ENCODE measurements at places on chromosomes 11 and 22.

DNA sequence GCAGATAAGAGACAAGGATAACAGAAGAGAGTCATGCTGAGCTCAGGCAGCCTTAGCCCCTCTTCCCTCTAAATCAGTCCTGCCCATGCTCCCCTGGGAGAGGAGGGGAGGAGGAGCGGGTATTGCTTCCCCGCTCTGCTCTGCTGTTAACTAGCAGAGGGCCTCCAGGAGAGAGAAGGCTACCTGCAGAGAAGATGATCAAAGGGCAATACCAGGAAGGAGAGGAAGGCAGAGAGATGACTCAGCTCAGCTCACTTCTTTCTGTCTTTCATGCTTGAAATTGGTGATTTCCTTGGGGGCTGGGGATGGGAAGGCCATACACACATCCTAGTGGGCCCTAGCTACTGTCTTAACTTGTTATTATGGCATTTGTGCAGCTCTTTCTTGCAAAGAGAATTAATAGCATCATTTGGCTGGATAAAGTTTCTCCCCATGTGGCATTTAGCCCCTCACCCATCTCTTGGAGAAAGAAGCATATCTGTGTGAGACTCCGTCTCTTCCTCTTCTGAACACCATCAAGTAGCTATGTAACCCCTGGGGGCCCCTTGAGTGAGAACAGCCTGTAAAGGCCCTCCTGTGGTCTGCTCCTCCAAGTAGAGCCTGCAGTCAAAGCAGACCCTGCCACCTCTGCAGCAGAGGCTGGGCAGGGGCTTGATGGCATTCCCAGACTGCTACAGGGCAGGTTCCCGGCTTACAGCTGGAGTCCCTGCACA is 33.4 kb upstream of the AMOTL1 start:
- no peak for DNase-seq

DNA sequence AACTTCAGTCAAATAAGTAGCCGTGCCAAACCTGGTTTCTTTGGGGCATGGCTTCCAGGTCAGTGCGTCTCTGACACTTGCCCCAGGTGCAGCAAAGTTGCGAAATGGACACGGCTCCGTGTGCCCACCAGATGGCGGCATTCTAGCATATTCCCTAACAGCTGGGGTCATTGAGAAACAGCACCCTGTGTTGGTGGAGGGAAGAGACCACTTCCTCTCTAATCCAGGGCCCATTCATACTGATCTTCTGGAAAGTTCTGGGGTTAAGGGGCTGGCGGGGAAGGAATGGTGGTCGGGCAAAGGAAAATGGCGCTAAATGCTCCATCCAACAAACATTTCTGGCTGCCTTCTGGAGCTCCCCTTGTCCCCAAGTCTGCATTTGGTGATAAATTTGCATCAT is 141.2 kb upstream of the TIMP3 start:
- peak; percentile 34 for DNase-seq

DNA sequence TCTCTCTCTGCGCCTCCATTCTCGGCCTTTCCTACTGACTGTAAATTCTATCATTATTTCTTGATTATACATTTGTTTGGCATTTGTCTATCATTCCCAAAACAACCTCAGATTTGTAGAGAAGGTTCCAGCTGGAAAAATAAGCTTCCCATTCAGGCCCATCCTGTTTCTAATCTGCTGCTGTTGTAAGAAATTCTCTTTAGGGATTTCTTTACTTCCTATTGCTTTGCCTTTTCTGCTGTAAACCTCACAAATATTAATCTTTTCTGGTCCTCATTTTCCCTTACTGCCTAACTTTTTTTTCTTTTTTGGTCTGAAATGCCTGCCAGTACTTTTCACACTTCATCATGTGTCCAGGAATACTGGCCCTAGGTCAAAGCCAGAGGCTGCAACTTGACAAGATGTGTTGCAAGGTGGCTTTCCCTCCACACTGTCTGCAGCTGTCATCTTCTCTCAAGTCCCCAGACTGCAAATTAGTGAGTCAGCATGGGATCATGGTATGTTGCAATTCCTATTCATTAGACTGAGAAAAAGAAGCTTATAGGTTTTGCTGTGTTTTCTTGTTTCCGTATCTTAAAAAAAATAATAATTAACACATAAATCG is 858.7 kb upstream of the CHORDC1 start:
- peak; percentile 1 for DNase-seq

- DNase-seq = no peak
Measured at GRCh38 chr11:30113326-30113898, 96.6 kb upstream of the KCNA4 start.

DNA sequence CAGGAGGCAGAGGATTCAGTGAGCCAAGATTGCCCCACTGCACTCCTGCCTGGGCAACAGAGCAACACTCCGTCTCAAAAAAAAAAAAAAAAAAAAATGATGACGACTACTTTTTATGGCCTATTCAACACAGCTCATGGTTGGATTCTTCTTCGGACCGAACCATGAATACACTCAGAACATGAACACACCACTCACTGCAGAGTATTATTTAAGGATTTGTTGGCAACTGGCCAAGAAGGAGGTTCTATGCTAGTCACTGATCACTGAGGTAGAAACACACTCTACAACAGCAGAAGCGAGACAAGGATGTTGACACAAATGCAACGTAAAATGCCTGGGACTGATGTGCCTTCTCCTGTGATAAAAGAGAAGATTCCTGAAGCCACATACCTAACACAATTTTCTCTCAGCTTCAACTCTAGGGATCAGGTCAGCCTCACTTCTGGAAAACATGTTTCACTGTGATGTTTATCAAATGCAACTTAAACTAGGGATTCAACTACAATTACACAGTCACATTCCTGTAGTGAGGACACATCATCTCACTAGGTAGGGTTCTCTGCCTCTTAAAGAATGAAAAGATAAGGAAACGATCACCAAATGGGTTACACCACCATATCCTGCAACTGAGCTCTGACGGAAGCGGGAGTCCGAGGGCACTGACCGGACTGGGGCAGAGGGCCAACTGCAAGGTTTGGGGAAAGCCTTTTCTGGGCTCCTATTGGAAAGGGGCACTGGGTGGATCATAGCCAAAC is 82.5 kb downstream of the SGSM3 start:
- DNase-seq = no peak

DNA sequence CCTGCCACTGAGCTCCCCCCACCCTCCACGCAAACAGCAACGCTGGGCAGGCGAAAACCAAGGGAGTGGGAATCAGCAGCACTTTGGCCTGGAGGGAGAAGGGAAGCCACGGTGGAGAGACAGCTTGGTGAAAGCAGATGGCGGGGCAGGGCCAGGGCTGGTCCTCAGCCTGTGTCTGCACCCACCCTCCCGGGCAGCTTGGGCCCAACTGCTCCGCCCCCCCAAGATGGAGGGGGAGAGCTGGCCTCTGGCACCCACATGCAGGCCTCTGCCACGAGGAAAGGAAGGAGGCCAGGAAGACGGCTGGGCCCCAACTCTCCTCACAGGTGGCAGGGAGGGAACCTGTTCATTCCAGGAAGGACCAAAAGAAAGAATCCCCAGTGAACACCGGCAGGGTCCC is 17.8 kb downstream of the MAFF start:
- no peak for DNase-seq

- peak; percentile 18 for DNase-seq
Measured at GRCh38 chr11:94972700-94973098, 657 bp downstream of the CWC15 start.

DNA sequence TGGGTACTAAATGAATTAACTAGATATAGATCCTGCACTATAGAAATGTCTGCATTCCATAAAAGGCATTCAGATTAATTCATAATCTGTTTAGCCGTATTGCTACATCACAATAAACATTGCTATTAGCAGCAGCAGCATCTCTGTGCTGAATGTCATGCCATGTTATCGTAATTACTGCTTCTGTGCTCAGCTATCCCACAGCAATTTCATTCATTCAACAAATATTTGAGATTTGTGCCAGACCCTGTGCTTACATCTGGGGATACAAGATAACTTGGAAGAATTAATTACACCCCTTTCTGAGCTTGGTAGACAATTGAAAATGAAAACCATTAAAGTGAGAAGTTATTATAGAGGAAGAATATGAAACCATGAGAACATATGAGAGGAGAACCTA is 185.8 kb upstream of the C11orf87 start:
- DNase-seq = no peak

DNA sequence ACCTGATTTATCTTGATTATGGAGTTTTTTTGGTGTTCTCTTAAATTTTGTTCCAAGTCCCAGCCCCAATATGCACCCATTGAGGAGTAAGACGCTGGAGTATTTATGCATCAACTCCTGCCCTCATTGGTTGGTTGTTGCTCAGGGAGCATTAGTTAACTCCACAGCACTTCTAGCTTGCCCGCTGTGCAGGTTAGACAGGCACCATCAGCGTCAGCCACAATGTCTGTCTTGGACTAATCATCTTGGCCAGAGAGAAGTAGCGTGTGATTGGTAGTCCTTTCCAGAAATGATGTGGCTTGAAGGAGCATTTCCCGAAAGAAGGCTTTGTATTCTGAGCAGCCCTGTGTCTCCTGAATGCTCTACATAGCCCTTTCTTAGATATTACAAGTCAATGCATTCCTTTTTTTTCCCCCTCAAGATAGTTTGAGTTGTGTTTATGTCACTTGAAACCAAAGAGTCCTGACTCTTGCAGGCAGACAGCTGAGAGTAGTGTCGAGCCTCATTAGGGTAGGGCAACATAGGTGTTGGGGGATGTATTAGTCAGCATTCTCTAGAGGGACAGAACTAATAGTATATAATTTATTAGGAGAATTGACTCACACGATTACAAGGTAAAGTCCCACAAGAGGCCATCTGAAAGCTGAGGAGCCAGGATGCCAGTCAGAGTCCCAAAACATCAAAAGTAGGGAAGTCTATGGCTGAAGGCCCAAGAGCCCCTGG is 94.6 kb upstream of the RCN1 start:
- no peak for DNase-seq

- no peak for DNase-seq
Measured at GRCh38 chr22:30226192-30226832, 20.2 kb downstream of the LIF start.

- peak; percentile 98 for DNase-seq
Measured at GRCh38 chr22:42001121-42001520, 2.5 kb downstream of the WBP2NL start.

- no peak for DNase-seq
Measured at GRCh38 chr11:113884361-113884836, 9.0 kb upstream of the USP28 start.

- no peak for DNase-seq
Measured at GRCh38 chr11:112100462-112100861, 13.8 kb downstream of the SDHD start.

- no peak for DNase-seq
Measured at GRCh38 chr22:37982151-37982785, 2.1 kb downstream of the SOX10 start.

DNA sequence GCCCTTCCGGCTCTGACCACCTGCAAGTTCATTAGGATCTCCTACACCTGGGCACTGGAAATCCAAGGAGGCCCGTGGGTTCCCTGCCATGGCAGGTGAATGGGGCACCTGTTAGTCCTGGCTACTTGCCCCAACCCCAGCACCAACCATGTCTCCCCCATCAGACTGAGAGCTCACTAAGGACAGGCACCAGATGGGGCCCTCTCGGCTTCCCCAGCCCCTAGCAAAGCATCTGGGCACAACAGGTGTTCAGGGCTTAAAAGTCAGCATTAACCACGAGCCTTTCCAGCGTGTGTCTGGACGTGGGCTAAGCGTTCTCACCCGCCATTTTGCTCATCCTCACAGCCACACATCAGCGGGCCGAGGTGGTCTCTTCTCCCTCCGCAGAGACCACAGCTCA is 2.2 kb downstream of the SULT4A1 start:
- no peak for DNase-seq

- no peak for DNase-seq
Measured at GRCh38 chr11:79304599-79305212, 136.1 kb downstream of the TENM4 start.

DNA sequence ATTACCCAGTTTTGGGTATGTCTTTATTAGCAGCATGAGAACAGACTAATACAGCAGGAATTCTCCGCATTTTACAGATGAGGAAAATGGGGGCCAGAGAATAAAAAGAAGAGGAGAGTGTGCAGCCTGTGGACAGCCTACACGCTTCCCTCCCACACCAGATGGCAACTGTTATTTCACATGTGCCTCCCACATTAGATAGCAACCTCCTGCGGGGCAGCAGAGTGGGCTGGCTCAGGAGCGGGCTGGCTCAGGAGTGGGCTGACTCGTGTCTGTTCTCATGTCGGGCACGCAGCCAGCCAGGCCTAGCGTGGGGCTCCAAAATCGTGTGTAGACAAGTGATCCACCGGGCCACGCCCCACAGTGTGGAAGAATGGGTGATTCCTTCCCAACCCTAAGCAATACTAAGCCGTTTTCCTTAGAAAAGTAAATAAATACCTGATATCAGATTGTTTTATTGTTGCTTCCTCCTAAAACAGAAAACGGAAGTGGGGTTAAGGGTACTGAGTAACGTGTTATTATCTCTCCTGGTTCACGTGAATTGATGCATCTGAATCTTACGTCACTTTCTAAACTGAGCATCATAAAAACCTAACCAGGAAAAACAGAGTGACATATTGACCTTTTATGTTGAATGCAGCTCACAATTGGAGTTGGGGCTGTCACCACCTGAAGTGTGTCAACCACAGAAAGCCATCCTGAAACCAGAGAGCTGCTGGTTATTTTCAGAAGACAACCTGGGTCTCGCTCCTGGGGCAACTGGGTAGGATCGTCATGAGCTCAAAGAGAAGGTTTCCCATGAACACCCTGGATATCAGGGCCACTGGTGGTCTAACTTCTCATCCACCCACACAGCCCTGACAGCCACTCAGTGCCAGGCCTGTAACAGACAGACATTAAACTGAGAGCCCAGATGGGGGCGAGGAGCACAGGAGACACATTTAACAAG is 3.3 kb downstream of the TTLL1 start:
- no peak for DNase-seq

DNA sequence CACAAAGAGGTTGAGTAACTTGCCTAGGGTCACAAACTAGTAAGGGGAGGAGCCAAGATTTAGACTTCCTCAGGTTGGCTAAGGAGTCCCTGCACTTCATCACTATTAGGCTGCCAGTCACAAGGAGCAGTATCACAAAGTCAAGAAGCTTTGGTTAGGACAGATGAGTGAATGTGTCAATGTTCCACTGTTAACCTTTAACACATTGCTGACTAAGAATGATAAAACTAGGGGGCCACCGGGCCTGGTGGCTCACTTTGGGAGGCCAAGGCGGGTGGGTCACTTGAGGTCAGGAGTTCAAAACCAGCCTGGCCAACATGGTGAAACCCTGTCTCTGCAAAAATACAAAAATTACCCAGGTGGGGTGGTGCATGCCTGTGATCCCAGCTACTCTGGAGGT is 32.0 kb downstream of the TMEM123 start:
- DNase-seq = no peak

GRCh38 chr22:36220451-36220921 is 18.8 kb downstream of the APOL2 start:
- no peak for DNase-seq

All from RKO (cell line).